ENCODE measurements at places on chromosomes 12 and 14.

DNA sequence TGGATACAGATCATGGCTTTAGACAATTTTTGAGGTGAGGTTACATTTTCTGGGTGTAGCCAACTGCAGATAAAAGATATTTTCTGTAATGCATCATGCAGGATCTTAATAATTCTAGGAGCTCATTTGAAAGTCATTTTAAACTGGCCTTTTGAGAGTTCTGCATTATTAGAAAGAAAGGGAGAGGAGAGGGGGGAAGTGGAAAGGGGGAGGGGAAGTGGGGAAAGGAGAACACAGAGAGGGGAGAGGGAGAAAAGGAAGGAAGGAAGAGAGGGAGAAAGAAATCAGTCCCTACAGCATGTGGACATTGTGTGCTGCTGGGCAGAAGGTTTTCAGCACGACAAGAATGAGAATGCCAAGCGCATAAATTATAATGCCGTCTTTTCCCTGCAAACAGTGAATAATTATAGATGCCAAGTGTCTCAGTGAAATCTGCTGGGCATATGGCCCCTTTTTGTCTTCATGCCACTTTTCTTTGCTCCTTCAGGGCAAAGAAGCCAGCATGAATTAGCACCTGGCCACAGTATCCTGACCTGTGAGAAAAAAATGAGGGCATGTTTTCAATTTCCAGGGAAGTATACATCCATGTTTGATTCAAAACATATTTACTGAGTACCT lies 22.7 kb upstream of the PPP2R5C start:
- no peak for DNase-seq

DNA sequence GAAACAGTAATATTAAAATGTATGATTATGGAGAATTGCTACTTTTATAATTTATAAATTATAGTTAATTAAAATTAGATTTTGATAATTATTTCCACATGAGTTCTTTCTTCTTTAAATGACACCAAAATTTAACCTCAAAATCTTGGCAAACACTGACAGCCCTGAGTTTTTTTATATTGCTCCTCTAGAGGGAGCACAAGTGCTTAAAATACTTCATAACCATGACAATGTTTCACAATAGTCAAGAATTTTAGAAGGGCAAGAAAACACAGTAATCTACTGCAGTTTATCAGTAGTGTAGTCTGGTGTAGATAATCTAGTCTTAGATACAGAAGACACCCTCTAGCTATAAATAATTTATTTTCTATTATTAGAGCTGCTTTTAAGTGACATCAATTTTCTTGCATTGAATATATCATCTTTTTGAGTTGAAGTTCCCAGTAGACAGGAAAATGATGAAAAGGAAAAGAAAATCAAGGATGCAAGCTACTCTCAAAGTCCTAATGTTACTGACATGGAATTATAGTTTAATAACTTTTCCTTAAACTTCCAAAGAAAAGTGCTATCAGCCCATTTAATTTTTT lies 14.3 kb upstream of the PTGER2 start:
- peak; percentile 33 for DNase-seq

DNA sequence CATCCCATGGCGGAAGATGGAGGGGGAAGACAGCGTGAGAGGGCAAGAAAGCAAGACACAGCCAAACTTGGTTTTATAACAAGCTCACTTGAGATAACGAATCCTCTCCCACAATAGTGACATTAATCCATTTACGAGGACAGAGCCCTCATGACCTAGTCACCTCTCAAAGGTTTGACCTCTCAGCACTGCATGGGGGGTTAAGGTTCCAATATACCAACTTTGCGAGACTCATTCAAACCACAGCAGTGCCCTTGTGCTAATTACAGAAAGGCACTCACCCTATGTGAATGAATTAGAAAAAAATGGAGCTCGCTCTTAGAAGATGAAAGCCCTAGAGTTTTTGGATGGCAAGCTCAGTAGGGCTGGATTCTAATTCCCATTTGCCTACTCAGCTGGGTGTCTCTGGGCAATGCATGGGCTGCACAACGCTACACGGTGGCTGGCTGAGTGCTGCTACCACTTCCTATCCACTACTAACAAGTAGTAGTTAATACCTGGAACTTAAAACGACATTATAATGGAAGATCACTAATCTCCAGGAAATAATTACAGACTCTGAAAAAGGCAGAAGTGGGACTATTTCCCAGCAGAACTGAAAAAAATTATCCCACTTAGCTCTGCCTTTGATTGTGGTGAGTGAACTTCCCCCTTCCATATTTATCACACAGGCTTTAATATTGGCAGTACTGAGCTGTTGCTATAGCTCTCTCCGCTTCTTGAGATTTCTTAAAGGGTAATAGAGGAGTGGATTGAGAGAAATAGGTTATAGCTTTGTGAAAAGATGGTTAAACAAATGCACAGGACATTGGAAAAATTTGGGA lies 27.5 kb downstream of the TESPA1 start:
- DNase-seq: peak; percentile 49

DNA sequence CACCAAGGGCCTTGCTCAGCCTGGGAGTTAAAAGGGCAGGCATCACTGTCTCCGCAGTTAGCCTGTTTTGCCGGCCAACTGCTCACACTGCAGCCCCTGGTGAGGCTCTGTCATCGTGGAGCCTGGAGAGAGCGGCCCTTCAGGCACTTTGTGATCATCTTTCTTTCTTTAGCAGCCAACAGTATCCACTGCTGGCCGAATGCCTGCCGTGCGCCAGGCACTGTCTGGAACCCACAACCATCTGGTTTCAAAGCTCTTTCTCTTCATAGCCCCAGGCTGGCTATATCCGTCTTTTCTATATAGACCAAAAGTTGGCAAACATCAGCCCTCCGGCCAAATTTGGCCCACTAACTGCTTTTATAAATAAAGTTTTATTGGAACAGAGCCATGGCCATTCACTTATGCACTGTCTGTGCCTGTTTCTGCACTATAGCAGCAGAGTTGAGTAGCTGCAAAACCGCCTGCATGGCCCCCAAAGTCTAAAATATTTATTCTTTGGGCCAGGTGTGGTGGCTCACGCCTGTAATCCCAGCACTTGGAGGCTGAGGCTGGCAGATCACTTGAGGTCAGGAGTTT lies 29.5 kb downstream of the SLC8B1 start:
- DNase-seq: no peak

GRCh38 chr14:61671082-61671481 lies 24.2 kb upstream of the HIF1A start:
- DNase-seq: no peak

DNA sequence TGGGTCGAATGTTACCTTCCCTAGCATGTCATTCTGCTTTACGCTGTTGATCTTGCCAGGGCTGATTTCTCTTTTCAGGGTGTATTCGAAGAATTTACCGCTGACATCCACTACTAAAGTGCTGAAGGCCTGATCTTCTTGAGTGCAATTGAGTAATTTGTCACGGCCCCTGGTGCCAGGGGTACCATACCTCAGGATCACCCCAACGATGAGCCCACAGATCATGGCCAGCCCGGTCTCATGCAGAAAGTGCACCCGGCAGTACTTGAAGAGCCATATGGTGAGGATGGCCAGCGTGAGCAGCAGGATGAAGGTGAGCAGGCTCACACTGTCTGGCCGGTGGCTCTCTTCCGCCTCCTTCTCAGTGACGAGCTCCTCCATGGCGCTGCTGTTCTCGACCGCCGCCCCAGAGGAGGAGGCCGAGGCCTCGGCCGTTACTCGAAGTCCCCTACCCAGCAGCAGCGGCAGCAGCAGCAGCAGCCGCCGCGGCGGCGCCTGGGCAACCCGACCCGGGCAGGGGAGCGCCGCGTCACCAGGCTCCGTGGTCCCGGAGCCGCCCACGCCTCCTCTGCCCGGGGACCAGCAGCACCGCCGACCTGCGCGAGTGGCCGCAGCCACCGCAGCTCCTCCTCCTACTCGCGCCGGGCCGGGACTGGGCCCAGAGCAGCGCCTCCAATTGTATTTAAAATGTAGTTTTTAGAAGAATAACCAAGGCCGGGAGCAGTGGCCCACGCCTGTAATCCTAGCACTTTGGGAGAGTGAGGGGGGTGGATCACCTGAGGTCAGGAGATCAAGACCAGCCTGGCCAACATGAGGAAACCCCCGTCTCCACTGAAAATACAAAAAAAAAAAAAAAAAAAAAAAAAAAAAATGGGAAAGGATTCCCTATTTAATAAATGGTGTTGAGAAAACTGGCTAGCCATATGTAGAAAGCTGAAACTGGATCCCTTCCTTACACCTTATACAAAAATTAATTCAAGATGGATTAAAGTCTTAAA lies 58.5 kb upstream of the TMPO start:
- peak; percentile 78 for DNase-seq

GRCh38 chr14:91317381-91318308 lies 73.1 kb upstream of the GPR68 start:
- DNase-seq: no peak

- no peak for DNase-seq
Observed at GRCh38 chr14:22537436-22538310, 51.4 kb downstream of the DAD1 start.

DNA sequence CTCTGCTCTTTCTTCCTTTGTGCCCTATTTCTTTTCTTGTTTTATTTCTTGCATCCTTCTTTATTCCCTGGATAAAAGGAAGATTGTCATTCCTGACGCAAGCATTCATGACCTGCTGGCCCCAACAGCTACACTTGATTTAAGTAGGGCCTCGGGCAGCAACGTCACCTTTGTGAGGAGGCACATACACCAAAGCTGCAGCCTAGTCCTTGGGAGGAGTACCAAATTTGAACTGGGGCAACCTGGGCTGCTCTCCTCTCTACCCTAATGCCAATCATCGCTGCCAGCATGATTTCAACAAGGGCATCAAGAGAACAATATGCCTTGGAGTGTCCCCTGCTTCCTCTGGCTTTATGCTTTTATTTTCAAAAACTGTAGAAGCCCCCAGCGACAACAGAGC lies 76.4 kb downstream of the C12orf50 start:
- peak; percentile 46 for DNase-seq

GRCh38 chr14:61416591-61416990 lies 95.2 kb downstream of the PRKCH start:
- DNase-seq: no peak

DNA sequence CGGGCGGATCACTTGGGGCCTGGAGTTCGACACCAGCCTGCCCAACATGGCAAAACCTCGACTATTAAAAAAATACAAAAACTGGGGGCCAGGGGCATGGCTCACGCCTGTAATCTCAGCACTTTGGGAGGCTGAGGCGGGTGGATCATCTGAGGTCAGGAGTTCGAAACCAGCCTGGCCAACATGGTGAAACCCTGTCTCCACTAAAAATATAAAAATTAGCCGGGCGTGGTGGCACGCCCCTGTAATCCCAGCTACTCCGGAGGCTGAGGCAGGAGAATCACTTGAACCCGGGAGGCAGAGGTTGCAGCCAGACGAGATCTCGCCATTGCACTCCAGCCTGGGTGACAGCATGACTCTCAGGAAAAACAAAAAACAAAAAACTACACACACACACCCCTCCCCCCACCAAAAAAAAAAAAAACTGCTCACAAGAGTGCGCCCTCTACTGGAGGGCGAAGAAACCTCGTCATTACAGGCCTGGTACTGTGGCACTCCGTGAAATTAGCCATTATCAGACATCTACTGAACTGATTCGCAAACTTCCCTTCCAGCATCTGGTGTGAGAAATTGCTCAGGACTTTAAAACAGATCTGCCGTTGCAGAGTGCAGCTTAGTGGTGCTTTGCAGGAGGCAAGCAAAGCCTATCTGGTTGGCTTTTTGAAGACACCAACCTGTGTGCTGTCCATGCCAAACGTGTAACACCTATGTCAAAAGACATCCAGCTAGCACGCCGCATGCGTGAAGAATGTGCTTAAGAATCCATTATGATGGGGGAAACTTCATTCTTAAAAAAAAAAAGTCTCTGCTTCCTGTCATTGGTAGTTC lies 7.7 kb downstream of the PPP1R3E start:
- peak; percentile 85 for DNase-seq

- no peak for DNase-seq
Observed at GRCh38 chr12:86724716-86725115, 468.5 kb upstream of the MGAT4C start.

DNA sequence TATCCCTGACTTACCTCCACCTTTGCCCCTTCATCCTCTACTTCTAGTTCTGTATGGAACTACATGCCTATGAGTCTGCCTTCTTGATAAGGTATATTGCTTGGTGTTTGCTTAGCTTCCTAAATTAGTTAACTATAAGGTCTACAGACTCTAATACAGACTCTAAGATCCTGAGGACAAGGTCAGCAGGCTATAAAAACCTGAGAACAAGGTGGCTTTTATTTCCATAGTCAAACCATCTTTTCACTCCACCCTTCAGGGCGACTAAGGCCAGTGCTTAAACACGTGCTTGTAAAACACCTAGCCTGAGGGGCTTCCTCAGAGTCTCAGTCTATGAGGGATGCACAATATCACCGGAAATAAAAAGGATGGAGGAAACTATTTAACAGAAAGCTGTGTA lies 36.1 kb upstream of the COL2A1 start:
- no peak for DNase-seq

DNA sequence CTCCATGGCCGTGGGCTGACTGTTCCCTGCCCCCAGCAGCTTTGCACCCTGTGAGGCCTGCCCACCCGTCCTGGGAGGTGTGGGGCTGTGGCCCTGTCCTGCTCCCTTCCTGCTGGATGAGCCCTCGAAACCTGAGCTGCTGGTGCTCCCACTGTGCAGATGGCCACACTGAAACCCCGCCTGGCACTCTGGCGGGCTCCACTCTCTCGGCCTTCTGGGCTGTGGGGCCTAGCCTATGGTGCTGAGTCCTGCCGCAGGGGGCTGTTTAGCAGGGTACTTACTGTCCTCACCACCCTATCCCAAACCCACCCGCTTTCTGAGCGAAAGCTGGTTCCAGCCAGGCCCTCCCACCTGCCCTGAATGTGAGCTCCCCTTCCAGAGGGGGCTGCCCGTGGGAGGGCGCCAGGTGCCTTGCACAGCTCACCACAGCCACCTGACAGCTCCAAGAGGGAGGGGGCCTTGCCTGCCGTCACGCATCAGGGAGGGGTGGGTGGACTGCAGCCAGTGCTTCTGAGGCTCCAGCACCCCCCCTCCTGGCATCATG lies 7.3 kb downstream of the SLC25A47 start:
- DNase-seq: no peak

DNA sequence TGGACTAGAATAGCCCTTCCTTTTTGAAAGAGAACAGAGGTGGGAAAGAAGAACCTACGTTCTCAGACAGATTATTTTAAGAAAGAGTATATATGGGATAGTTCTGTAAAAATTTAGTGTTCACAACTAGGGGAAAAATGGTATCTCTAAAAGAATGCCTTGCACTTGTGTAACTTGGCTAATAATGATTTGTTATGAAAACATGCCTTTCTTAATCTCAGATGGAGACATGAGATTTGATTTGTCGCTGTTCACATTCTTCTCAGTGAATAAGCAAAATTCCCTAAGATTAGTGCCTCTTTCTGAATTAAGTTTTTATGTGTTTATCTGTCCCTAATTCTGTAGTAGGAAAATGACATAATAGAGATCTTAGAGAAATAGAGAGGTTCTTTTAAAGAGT lies 100.8 kb downstream of the USP15 start:
- no peak for DNase-seq

All from neural progenitor cell (in vitro differentiated cells).